D721Med (cell line): ENCODE measurements at places on chromosomes 6 and 20.

DNA sequence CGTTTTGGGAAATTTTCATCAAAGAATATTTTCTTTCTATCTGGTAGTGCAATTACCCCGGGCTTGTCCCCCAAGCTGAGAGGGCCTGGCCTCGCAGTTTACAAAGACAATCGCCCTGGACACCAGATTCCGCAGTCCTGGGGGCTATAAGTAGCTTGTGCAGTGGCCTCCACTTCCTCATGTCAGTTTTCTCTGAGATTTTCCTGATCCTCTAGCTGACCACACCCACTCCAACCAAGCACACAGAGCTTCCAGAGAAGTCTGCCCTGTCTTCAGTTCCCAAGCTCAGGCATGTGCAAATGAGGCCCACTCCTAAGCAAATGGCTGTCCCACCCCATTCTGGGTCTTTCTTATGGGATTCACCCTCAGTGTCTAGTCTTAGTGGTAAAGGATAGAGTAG is 245.3 kb downstream of the MAFB start:
- no peak for DNase-seq

GRCh38 chr6:146590492-146590891 is 8.3 kb upstream of the ADGB start:
- no peak for DNase-seq

DNA sequence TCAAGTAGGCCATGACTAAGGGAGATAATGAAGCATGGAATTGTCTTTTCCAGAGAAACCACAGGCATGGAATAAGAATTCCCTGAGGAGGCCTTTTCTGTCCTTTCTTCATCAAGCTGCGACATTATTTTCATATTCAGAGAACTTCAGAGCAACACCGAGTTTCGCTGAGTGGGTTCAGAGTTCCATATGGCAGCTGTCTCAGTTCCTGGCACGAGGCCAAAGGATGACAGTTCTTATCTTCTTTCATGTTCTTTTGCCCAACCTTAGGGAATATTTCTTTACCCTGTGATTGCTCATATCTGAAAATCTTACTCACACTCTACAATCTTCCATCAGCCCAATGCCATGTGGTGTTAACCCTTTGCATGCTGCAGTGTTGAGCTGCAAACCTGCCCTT is 135.3 kb upstream of the BMP2 start:
- DNase-seq = no peak

DNA sequence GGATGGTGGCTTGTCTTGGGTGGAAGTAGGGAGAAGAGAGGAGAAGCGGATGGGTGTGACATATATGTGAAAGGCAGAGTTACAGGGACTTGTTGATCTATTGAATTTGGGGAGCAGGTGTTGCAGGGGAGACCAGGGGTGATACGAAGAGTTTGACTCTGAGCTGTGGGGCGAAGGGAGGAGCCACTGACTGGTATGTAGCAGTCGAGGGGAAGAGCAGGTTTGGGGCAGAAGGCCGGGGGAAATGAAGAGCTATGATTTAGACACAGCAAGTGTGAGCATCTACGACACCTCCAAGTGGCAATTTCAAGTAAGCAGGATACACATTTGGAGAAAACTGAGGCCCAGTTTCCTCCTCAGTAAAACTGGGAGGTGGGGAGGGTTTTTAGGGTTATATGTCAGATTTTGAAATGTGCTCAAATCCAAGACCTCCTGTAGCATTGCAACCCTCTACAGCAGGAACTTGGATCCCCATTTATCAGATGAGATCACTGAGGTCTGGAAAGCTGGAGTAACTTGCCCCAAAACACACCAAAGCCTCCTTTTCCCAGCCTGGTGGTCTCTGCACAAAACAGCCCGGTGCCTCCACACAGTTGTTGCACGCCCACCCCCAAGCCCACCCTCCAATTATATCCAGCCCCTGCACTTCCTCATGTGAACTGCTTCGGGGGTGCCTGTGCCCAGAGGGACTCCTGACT is 137.8 kb downstream of the PREX1 start:
- no peak for DNase-seq

DNA sequence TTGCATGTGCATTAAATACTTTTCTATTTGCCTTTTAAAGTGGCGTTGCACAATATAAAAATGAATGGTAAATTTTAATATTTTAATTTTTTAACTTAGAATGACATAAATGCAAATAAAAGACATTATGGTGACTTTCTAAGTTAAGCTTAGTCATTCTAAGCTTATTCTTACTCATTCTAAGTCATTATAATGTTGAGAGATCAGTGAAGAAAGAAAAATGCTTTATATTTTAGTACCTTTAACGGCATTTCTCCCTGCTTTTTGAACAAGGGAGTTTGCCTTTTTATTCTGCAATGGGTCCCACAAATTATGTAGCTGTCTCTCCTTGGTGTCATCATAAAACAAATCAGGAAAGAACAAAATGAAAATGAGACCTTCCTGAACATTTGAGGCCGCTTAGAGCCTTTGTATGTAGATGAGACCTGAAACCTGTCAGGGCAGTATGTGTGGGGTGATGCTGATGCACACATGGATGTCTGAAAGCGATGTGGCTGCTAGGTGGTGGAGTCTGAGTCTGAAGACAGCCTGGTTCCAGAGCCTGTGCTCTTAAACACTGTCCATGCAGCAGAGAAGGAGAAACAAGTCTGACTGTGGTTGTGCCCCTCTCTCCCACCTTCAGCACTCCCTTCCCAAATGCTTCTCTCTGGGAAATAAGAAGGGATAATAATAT is 158.0 kb downstream of the PHF3 start:
- no peak for DNase-seq

GRCh38 chr6:167487749-167488664 is 163.1 kb downstream of the TTLL2 start:
- no peak for DNase-seq

DNA sequence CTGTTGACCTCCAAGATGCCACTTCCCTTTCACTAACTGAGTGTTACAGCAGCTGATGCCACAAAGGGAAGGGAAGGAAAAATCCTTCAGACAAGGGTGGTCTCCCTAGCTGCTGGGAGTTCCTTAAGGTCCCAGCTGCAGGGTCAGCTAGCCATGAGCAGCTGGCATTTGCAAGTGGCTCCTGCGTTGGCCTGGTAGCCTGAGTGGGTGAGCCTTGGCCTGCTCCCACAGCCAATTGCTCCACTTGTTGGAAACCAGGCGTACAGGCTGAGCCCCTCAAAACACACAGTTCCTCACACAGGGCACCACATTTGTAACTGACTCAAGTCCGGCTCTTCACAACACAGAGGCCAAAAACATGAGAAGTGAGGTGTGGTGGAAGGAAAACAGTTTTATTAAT is 16.7 kb downstream of the TTK start:
- DNase-seq = no peak

DNA sequence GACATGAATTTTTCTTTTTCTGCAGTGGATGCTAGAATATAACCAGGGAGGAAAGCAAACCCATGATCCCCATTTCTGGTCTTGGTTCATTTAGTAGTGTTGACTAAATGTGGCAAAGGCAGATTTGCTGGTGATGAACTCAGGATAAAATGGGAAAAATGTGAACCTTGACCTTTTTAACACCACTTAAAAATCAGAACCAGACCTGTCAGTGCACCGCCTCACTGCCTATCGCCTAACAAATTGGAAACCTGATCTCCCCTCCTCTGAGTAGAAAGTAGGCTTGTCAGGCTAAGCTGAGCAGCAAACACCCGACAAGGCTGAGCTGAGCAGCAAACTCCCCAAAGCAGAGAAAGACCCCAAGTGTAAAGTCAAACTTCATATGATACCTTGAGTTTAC is 254.8 kb downstream of the FOXC1 start:
- DNase-seq = no peak

DNA sequence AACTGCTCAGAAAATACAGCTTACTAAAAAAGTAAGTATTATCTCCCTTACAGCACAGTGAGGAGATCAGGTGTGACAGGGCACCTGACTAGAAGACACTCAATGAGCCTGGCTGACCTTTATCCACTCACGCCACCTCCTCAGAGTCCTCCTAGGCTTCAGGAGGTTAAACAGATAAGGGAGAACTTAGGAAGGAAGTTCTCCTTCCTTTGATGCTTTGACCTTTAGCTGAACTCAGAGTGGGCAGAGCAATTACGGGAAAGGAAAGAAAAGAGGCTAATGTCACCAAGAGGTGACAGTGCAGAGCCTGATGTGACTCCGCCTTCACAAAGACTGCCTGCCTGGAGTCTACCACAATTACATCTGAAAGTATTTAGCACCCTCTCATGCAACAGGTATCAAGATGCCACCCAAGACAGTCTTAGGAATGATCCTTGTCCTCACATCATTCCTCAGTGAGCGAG is 36.7 kb downstream of the MAN1A1 start:
- DNase-seq = no peak

GRCh38 chr6:12813321-12813720 is 96.8 kb downstream of the PHACTR1 start:
- DNase-seq = no peak

- no peak for DNase-seq
Measured at GRCh38 chr6:164150232-164150631, 735.7 kb downstream of the QKI start.

DNA sequence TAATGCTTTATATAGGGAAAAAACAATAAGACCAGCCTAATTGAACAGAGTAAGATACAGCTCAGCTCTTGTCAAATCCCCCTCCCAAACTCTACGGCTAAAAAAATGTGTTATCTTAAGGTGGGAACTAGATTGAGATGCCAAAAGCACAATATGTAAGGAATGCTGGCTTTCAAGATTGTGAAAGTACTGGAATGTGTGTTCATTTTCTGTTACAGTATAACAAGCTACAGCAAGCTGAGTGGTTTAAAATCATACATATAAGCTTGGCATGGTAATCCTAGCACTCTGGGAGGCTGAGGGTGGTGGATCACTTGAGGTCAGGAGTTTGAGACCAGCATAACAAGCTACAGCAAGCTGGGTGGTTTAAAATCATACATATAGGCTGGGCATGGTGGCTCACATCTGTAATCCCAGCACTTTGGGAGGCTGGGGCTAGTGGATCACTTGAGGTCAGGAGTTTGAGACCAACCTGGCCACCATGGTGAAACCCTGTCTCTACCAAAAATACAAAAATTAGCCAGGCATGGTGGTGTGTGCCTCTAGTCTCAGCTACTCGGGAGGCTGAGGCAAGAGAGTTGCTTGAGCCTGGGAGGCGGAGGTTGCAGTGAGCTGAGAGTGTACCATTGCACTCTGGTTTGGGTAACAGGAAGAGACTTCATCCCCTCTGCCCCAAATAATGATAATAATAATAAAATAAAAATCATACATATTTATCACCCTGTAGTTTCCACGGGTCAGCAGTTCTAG is 297.7 kb downstream of the DOK5 start:
- no peak for DNase-seq

DNA sequence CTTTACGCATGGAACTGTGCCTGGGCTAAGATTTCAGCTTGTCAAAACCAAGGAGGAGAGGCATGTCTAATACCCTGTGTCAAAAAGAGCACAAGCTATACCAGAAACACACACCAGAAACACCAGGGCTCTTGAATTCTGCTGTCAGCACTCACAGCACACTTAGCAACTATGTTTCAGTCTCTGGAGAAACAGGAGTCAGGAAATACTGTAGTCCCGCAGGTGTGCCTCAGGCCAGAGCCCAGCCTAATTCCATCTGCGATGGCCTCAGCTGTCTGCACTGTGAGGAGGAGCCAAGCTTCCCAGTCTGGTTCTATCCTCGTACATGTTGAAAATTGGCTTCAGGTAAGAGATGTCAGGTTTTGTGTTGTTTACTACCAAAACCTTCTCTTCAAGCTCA is 31.6 kb downstream of the MTRES1 start:
- DNase-seq = no peak

DNA sequence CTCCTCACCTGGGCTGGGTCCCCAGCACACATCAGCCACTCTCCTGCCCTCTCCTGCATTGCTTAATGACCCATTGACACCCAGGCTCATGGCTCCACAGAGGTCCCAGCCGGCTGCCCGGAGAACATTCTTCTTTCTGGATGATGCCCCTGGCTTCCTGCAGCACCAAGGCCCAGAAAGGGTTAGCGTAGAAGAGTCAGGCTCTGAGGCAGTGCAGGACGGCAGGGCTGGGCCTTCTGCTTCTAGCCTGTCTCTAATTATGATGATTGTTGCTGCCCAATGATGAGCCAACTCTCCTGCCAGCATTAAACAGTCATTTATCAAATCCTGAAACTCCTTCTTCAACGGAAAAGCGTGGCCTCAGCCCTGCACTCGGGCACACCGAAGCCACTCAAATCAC is 66.4 kb downstream of the ZNF217 start:
- DNase-seq = no peak

DNA sequence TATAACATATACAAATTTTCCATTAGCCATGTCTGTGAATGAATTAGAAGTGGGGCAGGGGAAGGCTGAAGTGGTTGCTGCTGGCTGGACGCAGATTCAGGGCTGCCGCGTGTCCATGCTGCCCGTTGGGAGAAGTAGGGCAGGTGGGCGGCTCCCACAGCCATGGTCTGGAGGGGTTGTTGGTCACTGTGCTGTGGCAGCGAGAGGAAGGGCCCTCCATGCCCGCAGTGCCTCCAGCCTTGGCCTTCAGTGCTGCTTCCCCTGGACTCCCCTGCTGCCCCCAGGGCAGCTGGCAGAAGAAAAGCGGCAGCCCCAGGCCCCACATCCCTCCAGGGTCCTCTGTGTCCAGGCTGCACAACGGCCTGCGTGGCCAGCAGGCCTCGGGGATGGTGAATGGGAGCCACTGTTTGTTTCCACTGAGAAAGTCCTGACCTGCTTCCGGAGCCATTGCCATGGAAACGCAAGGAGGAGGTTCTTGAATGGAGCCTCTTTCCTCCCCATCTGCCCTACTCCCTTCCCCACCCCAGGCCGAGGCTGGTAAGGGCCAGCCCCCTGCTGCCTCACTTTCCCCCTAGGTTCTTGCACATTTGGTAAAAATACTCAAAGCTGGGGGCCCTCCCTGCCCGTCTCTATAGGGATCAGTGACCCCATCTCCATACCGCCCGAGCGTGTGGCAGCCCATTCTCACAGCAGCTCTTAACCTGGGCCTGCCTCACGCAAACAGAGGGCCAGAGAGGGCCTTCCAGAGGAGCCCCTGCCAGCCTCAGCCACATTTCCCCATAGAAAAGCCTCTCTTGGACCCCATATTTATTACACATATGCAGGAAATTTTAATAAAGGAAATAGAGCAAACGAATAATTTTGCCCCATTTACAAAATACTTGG is 113.3 kb downstream of the SASH1 start:
- DNase-seq = no peak

DNA sequence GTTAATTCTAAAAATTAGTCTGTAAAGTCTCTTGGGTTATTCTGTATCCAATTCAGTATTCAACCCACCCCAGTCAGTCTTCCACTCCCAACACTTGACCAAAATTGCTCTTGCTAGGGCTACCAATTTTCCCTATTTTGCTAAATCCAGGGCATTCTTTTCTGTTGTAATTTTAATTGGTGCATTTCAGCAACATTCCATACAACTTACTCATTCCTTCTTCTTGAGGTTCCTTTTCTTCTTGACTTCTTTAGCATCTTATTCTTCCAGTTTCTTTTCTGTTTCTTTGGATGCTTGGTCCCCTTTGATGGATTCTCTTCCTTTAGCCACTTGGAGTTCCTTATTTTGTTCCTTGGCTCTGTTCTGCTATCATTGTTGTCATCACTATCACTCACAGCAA is 11.2 kb upstream of the GRM1 start:
- DNase-seq = no peak
